ENCODE measurements at places on chromosomes 13 and 19. TPM values are rescaled to one million over a fixed set of nuclear protein-coding genes. Genes with fewer than 3 reads are reported as not detected.
A peak's percentile ranks its signal among the peaks of the same experiment; 100 is the strongest.

DNA sequence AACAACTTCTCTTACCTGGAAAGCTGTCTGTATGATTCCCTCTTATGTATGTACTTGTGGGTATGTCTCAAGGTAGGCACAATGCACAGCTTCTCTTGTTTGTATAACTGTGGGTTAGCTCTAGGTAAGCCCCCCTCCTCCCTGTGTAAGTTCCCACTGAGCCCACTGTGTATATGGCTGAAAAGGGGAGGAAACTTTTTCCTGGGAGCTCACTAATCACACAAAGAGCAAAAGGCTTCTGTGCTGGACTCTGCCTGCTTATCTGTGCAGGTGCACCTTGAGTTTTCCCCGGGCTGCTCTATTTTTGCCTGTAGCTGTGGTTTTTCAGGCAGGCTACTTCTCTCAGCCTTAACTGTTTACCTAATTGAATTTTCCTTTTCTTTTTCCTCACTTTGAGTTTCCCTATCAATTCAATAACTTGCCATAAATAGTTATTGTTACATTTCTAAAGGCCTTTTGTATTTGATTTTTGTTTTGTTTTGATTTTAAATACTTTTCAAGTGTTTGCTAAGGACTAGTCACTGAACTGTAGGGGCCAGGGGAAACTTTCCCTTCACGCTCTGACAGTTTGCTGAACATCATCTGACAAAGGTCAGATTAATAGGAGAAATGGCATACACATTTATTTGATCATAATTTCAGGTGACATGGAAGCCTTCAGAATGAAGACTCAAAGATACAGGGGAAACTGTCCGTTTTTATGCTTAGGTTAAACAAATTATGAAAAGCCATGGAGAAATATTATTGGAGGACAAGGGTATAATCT lies 423.5 kb upstream of the ATXN8OS start:
- no peak for DNase-seq

- no peak for DNase-seq
Measured at GRCh38 chr13:110361365-110361911, 54.4 kb downstream of the COL4A2 start.

- no peak for DNase-seq
Measured at GRCh38 chr19:56109226-56109625, 11.9 kb downstream of the ZNF787 start.

DNA sequence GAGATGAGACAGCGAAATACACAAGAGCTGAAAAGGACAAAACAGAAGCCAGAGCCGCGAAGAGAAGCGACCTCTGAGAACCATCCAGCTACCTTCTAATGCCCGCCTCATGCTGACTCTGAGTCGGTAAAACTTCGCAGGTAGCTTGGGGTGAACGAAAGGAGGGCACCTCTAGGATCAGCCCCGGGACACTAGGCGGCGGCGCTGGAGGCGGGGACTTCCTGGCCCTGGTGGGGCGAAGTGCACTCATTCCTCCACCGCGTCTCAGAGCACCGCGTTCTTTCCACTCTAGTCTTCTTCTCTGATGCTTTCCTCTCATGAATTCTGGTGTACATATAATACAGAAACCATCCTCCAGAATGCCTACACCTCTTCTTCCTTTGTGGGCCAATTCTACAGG lies 50.1 kb downstream of the KL start:
- no peak for DNase-seq

- no peak for DNase-seq
Measured at GRCh38 chr19:38072776-38073750, 151.0 kb downstream of the DPF1 start.

GRCh38 chr19:43465468-43466120 lies at the start of gene LYPD3:
Gene LYPD3 (minus strand): TSS chr19:43465608. CDS start chr19:43465571, 37 bp downstream.
- DNase-seq: no peak

DNA sequence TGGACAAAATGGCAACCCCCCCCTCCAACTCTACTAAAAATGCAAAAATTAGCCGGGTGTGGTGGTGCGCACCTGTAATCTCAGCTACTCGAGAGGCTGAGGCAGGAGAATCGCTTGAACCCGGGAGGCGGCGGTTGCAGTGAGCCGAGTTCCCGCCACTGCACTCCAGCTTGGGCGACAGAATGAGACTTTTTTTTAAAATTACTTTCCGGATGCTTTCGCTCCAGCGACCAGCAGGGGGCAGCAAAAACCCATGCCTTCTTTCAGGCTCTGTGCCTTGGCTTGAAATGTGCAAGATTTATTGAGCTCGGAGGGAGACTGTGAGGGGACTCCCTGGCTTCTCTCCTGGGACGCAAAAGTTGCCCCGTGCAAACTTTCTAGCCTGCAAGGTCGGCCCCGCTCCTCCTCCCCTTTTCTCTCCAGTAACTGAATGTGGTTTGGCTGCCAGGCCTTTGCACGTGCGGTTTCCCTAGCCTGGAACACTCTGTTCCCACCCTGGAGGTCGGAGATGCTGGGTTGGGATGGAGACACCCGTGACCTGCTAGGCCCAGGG lies 61.4 kb upstream of the NFIC start:
- DNase-seq: peak; percentile 86

GRCh38 chr19:1868971-1869370 lies 5.6 kb upstream of the KLF16 start:
- no peak for DNase-seq

DNA sequence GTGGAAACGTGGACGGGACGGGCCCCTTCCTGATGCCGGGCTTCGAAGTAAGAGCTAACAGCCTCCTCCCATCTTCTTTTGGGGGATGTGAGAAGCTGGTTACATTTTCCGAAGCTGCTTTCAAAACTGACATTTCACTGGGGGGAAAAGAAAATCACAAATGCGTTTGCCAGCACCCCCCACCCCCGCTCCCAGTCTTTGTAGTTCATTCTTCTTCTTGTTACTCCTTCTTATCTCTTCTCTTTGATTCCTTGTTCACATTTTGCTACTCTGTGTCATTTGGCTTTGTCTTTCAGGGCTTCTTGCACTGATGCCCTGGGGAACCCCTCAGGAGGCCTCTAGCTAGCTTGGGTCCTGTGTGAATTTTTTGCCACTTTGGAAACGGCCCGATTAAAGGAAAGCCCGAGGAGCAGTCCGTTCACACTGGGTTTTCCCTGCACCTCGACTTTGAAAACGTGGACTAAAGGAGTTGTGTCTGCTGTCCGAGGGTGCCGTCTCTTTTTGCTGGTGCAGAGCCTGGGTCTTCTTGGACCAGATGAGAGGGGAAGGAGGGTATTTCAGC lies 1.3 kb downstream of the CARM1 start:
- DNase-seq: peak; percentile 71

DNA sequence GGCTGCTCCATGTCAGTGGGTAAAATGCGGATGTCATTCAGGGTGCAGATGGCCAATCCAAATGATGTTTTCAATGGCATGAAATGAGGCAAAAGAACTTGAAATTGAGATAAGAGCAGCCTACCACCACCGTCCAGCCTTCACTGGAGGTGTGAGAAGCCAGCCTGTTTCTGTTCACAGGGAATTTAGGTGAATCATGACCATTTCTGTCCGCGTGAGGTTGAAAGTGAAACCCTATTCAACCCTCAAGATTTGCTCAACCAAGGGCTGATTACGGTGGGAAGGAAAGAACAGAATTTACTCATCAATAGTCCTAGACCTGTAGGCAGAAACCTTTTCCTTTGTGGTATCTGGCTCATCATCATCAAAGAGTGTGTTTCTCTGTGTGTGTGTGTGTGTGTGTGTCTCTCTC lies 370.7 kb downstream of the COG6 start:
- DNase-seq: peak; percentile 86

- no peak for DNase-seq
Measured at GRCh38 chr13:110458594-110459365, 102.7 kb downstream of the RAB20 start.

DNA sequence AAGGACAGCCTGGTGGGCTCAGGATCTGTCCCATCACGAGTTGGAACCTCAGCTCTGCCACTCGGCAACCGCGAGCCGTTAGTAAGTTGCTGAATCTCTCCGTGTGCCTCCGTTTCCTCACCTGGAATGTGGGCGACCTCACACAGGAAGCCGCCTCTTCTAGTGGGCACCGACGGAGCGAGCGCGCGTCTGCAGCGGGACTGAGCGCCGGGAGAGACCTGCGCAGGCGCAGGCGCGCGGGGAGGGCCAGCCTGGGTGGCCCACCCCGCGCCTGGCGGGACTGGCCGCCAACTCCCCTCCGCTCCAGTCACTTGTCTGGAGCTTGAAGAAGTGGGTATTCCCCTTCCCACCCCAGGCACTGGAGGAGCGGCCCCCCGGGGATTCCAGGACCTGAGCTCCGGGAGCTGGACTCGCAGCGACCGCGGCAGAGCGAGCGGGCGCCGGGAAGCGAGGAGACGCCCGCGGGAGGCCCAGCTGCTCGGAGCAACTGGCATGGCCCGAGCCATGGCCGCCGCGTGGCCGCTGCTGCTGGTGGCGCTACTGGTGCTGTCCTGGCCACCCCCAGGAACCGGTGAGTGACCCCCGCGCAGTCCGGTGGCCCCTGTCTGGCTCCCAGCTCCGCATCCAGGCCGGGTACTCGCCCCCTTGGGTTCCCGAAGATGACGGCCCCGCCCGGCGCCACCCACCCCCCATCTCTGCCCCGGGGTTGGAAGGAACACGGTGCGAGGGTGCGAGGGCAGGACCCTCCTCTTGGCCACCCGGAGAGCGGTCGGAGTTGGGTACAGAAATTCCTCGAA lies at the start of gene PVR:
TSS of gene PVR (plus strand) at position 306 of the 797 bp plus-strand sequence. CDS start at position 493, 187 bp downstream.
- DNase-seq: peak; percentile 54

- DNase-seq: no peak
Measured at GRCh38 chr13:20344836-20345490, 112.8 kb upstream of the GJB6 start.

- DNase-seq: no peak
Measured at GRCh38 chr19:45462174-45462573, 5.6 kb upstream of the FOSB start.

- DNase-seq: peak; percentile 40
Measured at GRCh38 chr19:801030-801860, 4.0 kb downstream of the PTBP1 start.

GRCh38 chr19:14915116-14915515 lies 26.2 kb upstream of the OR7C2 start:
- DNase-seq: no peak

- no peak for DNase-seq
Measured at GRCh38 chr13:54241719-54242118, 1213.1 kb downstream of the OLFM4 start.

Gene CGB1
- not detected for total RNA-seq

Gene KL
- 0.22 TPM for total RNA-seq

Gene SLC25A41
- not detected for total RNA-seq

Gene COX7A1
- not detected for total RNA-seq

Gene C19orf38
- total RNA-seq: 1.2 TPM

Gene CTXN1
- total RNA-seq: 0.87 TPM

Gene ZNF473
- total RNA-seq: 8.9 TPM

Gene KLHL1
- total RNA-seq: not detected

Gene KLF2
- total RNA-seq: 0.94 TPM

Gene NTF4
- not detected for total RNA-seq

Gene DEDD2
- total RNA-seq: 21.7 TPM

Gene PET100
- total RNA-seq: 71.8 TPM

Gene CCNE1
- total RNA-seq: 25.7 TPM

Gene CEACAM18
- not detected for total RNA-seq

Gene PSENEN
- total RNA-seq: 37.2 TPM

Gene SHC2
- 0.45 TPM for total RNA-seq

Gene PLVAP
- not detected for total RNA-seq

Gene JSRP1
- 1.0 TPM for total RNA-seq
